NCI-H510A (cell line): ENCODE measurements at places on chromosomes 6 and 20.

- peak; percentile 7 for DNase-seq
Observed at GRCh38 chr6:70369332-70369950, 43.9 kb upstream of the FAM135A start.

GRCh38 chr20:50601511-50602431 lies 89.6 kb downstream of the RIPOR3 start:
- DNase-seq, result no peak

GRCh38 chr6:124987999-124988591 lies 25.9 kb downstream of the RNF217 start:
- no peak for DNase-seq

DNA sequence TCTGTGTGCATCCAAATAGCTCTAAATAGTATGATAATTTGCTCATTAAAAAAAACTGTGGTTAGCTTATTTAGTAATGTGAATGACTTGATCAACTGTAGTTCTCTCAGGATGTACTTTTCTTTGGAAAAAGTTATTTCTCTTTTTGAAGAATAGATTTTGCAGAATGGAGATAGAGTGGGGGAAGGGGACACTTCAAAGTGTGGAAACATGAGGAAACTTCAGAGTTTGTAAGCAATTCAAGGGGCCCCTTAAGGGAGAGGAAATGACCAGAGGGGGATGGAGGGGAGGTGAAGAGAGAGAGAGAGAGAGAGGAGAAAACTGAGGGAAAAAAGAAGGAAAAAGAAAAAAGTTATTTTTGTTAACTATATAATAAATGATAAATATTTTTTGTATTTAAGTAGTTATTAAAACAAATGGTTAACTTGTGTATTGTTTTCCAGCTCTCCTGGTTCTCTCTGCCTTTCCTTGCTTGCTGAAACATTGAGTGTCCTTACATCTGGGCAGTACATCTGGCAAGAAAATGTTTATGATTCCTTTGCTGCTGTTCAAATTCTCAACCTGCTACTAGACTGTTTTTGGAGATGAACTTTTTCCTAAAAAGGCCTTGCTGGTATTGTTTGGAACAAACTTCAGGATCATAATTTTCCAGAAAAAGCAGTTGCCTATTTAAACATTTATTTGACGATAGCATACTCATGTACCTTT lies 497.5 kb upstream of the CITED2 start:
- DNase-seq, result no peak

DNA sequence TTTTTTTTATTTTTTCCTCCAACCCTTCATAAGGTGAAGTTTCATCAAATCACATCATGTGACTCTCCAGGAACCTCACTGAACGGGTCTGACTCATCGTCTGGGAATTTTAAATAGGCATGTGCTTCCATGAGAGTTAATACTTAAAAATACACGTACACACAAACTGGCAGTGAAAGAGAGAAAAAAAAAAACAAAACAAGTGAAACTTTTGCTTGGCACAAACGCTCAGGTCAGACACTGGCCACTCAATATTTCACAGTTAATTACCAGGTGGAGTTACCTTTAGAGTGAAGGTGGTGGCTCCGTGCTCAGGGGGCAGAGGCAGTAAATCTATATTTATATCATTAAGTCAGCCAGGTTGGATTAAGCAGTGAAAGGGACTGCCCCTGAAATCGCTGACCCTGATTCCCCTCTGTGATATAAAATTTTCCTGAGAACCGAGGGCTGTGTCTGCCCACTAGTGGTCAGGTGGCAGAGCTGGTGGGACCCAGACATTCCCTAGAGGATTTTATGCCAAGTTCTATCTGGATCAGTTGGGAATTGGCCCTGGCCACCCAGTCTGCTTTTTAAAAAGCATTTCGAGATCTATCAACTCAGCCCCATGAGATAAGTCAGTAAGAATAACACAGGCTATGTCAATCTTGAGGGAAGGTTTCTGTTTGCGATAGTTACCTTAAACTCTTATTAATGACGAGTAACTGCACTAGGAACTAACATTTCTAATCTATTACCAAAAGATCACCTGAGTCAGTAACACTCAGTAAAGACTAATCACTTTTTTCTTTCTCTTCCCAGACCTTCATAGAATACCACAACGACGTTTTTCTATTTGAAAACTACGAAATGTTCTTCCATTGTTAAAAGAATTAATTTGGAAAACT lies 259.1 kb downstream of the HDGFL1 start:
- peak; percentile 18 for DNase-seq

- no peak for DNase-seq
Observed at GRCh38 chr6:39753725-39754045, 28.5 kb upstream of the KIF6 start.

DNA sequence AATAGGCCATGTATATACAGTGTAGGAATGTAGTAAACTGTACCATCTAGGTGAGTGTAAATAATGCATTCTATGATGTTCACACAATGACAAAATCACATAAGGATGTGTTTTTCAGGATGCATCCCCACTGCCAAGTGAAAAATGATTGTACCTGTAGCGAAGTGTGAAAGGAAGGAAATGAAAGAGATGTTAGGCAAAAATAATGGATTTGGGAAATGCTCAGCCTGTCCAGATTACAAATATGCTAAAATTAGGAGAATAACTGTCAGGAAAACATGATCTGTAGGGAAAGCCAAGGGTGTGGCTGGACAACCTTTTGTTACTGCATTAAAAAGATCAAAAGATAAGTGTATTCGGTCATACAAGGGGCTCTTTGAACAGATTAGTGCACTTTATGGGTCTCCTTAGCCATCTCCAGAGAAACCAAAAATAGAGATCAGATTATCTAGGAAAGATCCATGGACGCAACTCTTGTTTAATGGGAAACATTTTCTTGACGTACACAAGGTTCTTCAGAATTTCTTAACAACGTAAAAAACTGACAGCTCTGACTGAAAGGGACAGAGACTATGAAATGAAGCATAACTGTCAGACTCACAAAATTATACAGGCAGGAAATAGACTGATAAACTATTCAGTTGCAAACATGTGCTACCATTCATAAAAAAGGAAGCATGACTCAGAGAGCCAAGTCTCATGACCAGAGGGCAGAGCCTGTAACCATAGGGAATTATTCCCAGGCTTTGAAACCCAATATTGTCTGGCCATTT lies 253.6 kb upstream of the RAB32 start:
- no peak for DNase-seq

GRCh38 chr6:11727998-11728961 lies 50.3 kb downstream of the ADTRP start:
- DNase-seq, result no peak

- DNase-seq, result no peak
Observed at GRCh38 chr20:25120920-25121319, 39.0 kb upstream of the VSX1 start.

GRCh38 chr6:106513808-106514582 lies 115.3 kb downstream of the RTN4IP1 start:
- DNase-seq, result no peak

DNA sequence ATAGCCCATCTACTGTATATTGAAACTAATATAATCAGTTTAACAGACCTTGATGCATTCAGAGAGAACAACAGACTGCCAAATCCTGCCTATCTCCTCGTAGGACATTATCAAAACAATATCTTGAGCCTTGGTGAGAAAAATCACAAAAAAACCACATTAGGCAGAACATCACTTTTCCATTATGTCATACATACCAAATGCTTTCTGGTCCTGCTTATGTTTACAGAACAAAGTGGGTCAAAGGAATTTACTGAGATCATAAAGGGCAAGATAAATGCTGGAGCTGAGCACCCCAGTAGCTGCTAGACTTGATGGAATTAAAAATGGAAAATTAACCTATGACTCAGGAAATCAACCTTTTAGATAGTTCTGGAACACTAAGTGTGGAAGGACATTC lies 195.3 kb upstream of the KCNK16 start:
- DNase-seq, result no peak

- no peak for DNase-seq
Observed at GRCh38 chr6:14763616-14764015, 482.3 kb upstream of the JARID2 start.

DNA sequence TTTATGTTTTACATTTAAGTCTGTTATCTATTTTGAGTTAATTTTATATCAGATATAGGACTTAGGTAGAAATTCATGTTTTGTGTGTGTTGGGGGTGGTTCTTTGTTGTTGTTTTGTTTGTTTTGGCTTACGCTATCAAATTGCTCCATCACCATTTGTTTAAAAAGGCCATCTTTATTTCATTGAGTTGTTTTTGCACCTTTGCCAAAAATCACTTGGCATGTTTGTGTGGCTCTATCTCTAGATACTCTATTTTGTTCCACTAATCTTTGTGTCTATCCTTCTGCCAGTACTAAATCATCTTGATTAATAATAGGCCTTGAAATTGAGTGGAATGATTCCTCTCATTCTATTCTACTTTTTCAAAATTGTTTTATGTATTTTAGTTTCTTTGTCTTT lies 7.4 kb downstream of the CYP39A1 start:
- DNase-seq, result no peak

- DNase-seq, result no peak
Observed at GRCh38 chr6:12716298-12716916, at the start of gene PHACTR1. Gene PHACTR1, plus strand, starts transcription at chr6:12716767.

DNA sequence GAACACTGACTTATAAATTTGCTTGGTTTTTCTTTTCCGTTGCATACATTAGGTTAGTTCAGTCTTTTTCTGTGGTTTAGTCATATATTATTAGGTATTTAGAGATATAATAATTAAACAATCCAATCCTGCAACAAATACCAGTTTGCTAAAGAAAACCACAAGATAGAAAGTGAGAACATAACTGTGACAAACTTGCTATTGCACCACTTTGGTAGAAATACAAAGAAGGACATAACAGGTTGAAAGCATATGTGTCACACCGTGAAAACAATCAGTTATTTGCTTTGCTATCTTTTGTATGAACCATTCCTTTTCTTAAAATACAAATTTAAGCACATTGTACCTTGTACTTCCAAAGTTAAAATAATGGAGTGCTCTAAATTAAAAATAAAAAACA lies 42.0 kb upstream of the KCNQ5 start:
- no peak for DNase-seq

GRCh38 chr6:40413239-40413638 lies 173.9 kb downstream of the LRFN2 start:
- no peak for DNase-seq

- DNase-seq, result no peak
Observed at GRCh38 chr6:161630674-161631073, 356.8 kb upstream of the AGPAT4 start.

- no peak for DNase-seq
Observed at GRCh38 chr6:51738614-51739013, 348.8 kb downstream of the PKHD1 start.
